Fibroblast of skin of scalp (primary cell): ENCODE measurements at places on chromosomes 5 and 9.
A peak's percentile ranks its signal among the peaks of the same experiment; 100 is the strongest.

GRCh38 chr9:132582276-132582785 is at the start of gene BARHL1:
Gene BARHL1, plus strand, starts transcription at chr9:132582606. Its CDS starts 192 bp downstream, at chr9:132582798.
- DNase-seq = no peak

- no peak for DNase-seq
Observed at GRCh38 chr9:137975527-137975913, 97.9 kb downstream of the CACNA1B start.

GRCh38 chr9:135296735-135297455 is 182.7 kb upstream of the PPP1R26 start:
- no peak for DNase-seq

DNA sequence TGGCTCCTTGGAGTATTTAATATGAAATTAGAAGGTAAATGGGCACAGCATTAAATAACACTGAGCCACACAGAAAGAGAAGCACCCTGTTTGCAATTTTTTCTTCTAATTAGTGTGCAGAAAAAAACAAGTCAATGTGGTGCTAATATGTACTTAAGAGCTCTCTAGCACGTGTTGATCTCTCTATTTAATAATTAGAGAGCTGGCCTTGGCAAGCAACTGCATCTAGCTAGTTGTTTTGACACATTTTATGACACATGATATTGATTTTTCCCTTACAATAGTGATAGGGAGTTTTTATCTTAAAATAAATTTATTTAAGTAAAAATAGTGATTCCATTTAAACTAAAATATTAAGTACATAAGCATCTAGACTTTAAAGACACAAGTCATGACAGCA is 54.5 kb upstream of the NUDT12 start:
- no peak for DNase-seq

- DNase-seq = no peak
Observed at GRCh38 chr9:70392850-70393249, 21.6 kb downstream of the KLF9 start.

GRCh38 chr9:121721770-121722169 is 70.3 kb downstream of the DAB2IP start:
- no peak for DNase-seq

- peak; percentile 68 for DNase-seq
Observed at GRCh38 chr9:97710356-97711222, 13.4 kb upstream of the XPA start.

- no peak for DNase-seq
Observed at GRCh38 chr5:56822981-56823380, 7.6 kb downstream of the MAP3K1 start.

DNA sequence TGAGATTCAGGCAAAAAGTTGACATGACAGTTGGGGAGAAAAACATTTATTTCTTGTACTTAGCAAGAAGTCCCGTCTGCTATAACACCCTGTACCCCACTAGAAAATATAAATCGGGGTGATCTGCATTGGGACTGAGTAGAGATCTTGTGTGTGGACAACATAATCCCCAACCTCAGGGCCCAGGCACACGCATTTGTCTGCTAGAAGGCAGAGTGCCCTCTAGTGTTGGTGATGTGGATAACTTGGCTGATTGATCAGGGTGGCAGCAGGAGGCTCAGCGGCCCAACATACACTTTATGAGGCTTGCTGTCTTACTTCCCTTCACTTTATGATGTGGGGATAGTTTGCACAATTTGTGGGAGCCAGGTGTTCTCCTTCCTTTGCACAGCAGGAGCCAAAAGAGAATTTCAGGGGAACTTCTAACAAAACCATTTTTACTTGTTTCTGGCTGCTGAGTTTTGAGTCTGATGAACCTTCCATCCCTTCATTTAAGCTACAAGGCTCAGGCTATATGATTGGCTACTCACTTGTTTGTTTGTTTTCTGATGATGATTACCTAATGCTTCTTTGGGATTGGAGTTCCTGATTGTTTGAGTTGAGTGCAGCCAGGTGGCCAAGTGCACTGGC is 263.2 kb downstream of the DMAC1 start:
- DNase-seq = peak; percentile 57

DNA sequence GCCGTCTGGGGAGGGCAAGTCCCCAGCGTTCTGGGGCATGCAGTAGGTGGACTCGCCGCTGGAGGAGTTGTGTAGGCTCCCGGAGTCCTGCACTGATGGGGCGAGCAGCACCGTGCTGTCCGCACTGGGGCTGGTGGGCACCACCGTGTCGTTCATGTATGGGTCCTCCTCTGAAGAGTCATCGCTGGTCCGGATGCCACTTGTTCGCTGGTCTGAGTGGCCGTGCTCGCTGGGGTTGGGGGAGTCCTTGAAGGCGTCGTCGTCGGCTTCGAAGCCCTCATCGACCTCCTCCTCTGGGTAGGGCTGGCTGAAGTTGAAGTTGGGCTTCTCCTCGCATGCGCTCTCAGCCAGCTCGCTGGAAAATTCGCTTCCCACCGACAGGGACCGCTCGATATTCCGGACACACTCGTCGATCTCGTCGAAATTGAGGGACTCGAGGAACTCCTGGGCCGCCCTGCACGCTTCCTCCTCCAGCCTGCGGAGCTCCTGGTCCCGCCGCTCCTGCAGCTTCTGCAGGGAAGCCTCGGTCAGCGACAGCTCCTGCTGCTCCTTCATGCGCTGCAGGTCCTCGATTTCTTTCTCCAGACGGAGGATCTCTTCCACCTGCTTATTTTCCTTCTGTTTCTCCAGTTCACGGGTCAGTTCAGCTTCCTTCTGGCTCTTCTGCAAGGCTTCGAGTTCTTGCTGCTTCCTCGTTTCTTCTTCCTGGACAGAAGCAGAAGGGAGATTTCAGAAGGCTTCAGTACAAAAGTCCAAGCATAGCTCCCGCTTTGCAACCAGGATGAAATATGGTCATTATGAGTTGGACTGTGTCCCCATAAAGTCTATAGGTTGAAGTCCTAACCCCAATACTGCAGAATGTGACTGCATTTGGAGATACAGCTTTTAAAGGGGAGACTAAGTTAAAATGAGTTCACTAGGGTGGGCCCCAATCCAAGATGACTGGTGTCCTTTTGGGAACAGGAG is 84.6 kb upstream of the RETREG1 start:
- DNase-seq = no peak

GRCh38 chr5:150017226-150018005 is 16.9 kb downstream of the HMGXB3 start:
- DNase-seq = peak; percentile 53

DNA sequence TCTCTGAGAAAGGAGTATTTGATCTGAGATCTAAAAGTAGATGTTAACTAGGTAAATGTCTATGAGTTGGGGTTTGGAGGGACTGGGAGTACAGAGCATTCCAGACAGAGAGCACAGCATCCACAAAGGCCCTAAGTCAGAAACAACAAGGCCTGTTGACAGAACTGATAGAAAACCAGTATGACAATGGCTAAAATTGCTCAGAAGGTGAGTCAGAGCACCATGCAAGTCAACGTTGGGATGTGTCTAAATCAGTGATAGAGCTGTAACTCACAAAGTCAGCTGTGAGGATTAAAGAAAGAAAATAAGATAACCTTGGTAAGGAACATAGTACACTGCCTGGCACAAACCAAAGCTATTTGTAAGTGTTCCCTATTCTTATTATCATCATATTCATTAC is 124.0 kb downstream of the CETN3 start:
- no peak for DNase-seq

DNA sequence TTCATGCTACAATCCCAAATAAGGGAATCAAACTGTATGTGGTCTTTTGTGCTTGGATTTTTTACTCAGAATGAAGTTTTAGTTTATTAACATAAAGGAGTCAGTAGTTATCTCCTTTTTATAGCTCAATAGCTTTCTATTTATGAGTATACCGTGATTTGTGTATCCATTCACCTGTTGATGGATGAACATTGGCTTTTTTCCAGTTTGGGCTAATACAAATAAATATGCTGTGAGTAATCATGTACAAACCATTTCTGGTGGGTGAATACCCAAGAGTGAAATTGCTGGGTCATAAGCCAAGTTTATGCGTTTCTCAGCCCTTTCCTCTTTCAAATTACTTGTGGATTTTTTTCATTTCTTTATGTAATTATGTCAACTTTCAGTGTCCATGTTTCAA is 395.3 kb downstream of the OSTF1 start:
- no peak for DNase-seq

- DNase-seq = no peak
Observed at GRCh38 chr5:122404653-122405362, 92.8 kb downstream of the SNCAIP start.

GRCh38 chr5:9615331-9615730 is 14.8 kb downstream of the TAS2R1 start:
- no peak for DNase-seq

DNA sequence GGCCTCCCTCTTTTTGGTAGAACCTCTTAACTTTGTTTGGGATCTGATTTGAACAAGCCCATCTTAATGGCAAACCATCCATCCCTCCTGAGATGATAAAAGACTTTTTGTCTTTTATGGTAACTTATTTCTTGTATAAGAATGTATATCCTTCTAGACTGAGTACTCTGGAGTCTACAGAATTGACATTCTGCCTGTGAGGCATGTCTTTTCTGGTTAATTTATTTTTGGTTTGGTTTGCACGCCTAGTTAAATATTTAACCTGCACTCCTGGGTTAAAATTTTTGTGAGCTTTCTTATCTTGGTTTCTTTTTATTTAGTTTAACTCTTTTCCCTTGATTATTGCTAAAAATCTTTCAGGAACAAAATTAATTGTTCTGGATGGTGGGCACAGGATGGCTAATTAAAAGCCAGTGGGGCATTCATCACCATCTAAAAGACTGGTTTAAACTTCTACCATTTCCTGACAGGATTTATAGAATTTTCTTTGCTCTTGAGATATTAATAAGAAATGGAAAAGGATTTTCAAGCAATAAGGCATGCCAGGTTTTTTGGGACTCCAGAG is 50.3 kb downstream of the PHAX start:
- no peak for DNase-seq

GRCh38 chr9:87139099-87139730 is 191.9 kb upstream of the GAS1 start:
- no peak for DNase-seq

DNA sequence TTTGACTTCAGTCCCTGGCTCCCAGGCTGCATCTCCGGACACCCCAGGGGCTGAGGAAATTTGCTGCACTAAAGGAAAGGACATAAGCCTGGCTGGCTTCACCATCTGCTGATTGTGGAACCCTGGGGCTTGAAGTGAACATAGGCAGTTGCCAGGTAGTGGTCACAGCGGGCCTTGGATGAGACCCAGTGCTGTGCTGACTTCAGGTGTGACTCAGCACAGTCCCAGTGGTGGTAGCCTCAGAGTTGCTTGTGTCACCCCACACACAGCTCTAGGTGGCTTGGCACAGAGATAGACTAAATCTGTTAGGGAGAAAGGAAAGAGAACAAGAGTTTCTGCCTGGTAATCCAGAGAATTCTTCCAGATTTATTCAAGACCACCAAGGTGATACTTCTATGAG is 36.1 kb upstream of the RUSC2 start:
- DNase-seq = no peak

DNA sequence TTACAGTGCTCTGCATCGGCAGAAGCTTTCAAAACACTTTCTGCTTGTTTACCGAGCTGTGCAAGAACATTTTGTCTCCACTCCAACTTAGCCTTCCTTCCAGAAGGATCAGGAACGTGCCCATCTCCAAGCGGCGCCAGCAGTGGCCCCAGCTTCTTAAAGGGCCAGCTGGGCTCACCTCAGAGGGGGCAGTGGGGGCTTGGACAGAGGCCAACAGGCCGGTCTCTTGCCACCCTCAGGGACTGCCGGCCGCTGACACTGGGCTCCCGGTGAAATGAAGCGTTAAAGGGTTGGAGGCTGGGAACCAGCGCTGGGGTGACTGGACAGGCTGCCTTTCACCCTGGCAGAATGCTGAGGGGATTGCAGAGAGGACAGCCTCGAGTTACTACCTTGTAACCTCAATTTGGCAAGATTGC is 67.0 kb upstream of the RNU6ATAC start:
- DNase-seq = no peak

- DNase-seq = peak; percentile 44
Observed at GRCh38 chr9:127741831-127742434, 6.8 kb upstream of the TOR2A start.

DNA sequence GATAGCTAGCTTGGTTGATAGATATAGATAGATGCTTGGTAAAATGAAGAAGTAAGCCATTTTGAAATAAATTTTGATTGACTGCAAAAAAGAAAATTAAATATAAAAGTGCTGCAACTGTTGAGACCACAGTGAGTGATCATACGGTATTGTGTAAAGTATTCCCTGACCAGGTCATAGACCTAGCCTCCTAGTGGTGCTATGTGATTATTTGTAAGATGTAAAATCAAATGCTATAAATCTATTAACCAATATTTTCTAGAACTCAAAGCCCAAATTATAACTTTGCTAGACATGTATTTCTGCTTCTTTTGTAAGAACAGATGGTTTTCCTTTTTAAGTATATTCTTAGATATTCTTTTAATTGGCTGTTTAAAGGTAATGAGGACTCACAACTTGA is 480.2 kb upstream of the PTPRD start:
- DNase-seq = no peak

DNA sequence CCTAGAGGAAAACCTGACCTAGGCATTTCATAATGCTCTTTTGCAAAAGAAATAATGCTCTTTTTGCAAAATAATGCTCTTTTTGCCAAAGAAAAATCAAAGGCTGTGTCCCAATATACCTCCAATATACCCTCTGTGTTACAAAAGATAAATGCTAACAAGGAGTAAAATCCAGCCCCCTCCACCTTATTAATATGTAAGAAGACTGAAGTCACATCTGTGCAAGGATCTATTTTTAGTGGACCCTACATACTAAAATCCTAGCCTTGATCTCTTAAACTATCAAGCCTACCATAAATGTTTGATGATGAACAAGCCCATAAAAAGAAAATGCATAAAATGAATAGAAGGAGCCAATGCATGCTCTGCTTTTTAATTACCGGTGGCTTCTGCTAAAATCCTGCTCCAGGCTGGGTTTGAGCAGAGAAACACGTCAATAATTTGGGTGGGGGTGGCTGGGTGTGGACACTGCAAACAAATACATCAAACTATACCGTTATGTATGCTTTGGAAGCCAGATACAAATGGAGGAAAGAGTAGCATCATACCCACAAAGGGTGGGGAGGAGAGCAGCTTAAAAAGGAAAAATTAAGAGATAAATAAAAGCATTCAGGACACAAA is 131.6 kb downstream of the SEMA6A start:
- DNase-seq = no peak

DNA sequence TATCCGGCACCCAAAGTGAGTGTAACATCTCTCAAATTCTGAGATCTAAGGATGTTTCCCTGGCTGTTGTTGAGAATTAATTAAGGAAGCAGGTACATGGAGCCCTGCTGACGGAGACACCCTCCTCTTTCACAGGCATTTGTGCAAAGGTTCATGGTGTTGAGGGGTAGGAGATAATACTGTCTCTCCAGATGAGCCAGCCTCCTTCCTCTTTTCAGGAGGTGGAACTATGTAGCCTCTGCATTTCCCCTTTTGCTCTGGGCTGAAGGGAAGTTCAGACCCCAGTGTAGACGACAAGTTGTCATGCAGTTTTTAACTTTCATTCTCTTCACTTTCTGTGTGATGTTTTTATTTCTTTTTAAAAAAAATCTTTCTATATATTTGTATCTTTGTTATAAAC is 107.5 kb downstream of the GALNT10 start:
- DNase-seq = no peak
